WTC11 (cell line): ENCODE measurements at places on chromosomes 4 and X. TPM values are rescaled to one million over a fixed set of nuclear protein-coding genes. Genes with fewer than 3 reads are reported as not detected.
A peak's percentile ranks its signal among the peaks of the same experiment; 100 is the strongest.

DNA sequence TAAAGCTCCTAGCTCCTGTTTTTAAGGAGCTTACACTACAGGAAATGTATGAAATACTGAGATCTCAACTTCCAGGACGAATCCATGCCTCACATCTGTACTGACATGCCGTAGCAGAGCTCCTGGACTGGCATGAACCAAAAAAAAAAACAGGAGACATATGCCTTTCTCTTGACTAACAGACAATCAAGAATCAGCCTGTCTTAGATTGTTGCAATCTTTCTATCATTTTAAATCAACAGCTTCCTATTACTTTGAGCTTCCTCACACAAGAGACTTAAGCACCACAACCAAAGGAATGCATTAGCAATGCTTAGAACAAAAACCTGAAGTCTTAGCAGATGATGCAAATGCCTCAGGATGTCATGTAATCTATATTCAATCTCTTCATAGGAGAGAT is 34.7 kb upstream of the AREG start:
- DNase-seq, result no peak

DNA sequence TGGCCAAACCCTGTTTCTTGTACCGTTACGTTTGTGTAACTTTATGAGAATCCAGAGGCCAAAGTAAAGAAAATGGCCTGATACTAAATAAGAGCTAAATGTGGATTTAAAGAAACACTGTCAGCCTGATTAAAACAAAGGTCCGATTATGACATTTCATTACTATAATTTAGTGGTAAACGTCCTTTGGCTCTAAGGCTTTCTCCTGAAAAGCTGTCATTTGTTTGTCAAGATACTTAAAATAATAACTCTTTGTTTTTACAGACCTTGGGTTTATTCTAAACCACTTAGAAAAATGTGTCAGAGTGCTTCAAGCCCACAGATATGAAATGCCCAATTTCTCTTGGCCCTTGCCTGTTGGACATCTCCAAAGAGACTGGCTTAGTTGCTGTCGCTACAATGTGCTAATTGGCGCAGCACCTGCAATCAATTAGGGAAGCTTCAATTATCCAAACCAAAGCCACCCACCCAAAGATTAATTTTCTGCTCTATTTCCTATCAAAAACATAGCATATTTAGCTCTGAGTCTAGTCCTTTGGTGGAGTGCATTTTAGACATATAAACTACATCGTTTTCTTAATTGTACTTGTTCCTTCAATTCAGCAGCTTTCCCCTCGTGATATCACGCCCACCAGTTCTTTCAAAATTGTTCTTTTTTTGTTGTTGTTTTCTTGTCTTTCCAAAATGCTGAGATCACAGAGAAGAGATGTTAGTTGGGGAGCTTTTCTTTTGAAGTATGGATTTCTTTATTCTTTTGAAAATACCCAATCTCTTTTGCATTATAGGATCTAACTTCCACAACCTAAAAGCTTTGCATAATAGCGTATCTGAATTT is 13.6 kb downstream of the SMIM20 start:
- DNase-seq, result no peak

DNA sequence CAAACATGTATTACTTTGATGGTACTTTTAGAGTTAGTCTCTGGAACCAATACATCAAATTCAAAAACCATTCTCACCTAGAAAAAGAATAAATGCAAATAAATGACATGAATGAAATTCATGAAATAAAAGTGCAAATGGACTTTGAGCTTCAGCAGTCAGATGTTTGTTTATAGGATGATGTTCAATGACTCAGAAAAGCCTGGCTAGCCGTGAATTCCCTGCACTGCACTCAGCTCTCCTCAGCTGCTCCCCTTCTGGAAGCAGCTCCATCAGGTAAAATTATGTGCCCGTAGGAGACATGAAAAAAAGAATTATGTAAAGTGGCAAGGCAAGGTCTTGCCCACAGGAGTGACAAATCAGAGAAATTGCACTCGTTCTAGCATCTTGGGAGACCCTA is 390.6 kb downstream of the GPM6A start:
- no peak for DNase-seq

DNA sequence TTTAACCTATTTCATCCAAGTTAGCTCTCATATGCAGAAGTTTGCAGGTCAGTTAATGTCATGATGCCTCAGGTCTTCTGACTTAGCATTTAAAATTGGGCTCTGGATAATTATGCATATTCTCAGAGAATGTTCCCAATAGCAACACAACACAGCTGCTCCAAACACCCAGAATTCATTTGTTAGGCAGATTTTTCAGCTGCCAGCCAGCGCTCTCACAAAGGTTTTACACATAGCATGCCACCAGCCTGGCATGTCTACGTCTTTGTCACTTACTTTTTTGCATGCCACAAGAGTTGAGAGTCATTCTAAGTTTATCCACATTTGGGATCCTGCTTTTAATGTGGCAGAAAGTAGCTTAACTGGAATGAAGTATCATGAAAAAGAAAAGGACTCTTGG is 84.8 kb downstream of the LIMCH1 start:
- DNase-seq, result no peak

DNA sequence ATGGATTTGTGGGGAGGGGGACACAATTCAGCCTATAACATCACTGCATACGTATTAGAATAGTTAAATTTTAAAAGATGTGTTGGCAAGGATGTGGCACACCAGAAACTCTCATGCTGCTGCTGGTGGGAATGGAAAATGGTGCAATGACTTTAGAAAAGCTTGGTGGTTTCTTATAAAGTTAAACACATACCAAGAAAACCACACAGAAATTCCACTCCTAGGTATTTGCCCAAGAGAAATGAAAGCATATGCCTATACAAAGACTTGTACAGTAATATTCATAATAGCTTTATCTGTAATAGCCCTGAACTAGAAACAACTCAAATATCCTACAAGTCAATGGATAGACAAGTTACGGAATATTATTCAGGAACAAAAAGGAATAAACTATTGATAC is 71.3 kb upstream of the PDHA1 start:
- DNase-seq, result no peak

DNA sequence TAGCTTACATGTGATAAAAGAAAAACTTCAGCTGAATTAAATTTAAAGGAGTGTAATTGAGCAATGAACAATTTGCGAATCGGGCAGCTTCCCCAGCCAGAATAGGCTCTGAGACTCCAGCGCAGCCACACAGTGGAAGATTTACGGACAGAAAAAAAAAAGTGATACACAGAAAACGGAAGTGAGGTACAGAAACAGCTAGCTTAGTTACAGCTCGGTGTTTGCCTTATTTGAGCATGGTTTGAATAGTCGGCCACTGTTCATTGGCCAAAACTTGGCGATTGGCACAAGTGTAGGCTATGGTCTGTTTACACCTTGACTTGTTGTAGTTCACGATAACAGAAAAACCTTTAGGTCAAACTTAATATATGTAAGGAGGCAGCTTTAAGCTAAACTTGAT is 16.7 kb upstream of the SUPT20HL1 start:
- DNase-seq, result no peak

GRCh38 chr4:3775005-3775404 is 8.8 kb downstream of the ADRA2C start:
- DNase-seq, result no peak

DNA sequence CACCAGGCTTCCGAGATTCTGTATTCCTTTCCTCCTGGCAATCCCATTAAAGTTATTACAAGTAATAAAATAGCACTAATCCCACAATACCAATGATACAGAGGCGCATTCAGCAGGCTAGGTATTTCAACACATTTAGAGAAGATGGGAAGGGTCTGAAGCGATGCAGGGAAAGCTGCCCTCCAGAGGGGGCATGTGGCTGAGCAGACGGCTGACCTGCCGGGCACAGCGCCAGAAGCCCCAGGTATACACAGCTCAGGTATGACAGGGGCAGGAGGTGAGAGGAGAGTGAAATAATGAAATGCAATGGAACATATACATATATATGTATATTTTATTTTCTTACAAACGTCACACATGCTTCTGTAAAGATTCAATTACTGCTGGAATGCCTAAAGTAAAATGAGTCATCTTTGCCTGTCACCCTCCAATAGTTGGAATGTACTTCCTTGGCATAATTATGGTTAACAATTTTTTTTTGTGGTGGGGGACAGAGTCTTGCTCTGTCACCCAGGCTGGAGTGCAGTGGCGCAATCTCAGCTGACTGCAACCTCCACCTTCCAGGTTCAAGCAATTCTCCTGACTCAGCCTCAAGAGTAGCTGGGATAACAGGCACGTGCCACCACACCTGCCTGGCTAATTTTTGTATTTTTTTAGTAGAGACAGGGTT is 21.3 kb upstream of the CDKN2AIP start:
- DNase-seq, result no peak

GRCh38 chr4:107098401-107098800 is 62.3 kb upstream of the DKK2 start:
- DNase-seq, result peak; percentile 19

DNA sequence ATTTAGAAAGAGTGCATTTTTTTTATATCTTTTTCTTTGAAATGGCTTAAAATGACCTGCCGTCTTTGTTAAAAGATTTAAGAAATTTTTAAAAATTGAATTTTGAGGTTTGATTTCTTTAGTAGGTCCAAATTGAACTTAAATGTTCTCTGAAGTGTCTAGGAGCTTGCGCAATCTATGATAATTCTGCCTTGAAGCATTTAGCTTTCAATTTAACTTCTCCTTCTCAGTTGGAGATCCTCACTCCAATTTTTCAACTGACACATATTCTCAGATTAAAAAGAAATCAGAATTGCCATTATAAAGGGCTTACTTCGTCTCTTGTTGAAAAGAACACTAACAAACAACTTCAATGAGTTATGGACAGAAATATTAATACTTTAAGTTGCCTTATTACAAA is 273.5 kb downstream of the TMA16 start:
- no peak for DNase-seq

- DNase-seq, result no peak
These were observed 216.5 kb upstream of the AADAT start for GRCh38 chr4:170306208-170306607.

DNA sequence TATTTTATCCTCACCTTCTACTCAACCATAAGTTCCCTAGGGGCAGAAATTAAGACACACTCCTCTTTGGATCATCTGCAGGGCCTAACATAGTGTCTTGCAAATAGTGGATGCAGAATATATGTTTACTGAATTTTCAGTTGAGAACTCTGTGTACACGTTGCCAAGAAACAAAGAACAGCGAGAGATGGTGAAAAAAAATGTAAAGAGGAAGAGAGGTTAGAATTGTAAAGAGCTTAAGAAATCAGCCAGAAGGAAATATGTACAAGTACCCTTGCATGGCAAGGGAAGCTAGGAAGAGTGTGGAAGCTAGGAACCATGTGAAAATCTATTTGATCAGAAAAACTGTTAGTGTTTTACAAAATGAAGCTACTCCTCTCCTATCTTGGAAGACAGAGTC is 431.0 kb downstream of the SMARCA1 start:
- no peak for DNase-seq

DNA sequence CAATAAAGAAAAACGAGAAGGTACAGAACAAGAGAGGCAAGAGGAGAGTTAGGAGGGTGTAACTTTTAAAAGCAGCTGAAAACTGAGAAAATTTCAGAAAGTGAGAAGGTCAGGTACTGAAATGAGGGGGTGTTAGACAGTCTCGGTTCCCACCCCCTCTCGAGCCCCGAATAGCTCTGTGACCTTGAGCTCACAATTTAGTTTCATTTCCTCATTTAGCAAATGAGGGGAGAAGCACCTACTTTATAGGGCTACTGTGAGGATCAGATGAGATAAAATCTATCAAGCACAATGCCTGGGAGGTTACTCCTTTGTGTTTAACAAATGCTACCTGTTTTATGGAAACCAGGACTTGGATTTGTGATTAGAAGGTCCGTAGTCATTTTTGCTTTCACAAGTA is 4.9 kb downstream of the UGT8 start:
- DNase-seq, result no peak

DNA sequence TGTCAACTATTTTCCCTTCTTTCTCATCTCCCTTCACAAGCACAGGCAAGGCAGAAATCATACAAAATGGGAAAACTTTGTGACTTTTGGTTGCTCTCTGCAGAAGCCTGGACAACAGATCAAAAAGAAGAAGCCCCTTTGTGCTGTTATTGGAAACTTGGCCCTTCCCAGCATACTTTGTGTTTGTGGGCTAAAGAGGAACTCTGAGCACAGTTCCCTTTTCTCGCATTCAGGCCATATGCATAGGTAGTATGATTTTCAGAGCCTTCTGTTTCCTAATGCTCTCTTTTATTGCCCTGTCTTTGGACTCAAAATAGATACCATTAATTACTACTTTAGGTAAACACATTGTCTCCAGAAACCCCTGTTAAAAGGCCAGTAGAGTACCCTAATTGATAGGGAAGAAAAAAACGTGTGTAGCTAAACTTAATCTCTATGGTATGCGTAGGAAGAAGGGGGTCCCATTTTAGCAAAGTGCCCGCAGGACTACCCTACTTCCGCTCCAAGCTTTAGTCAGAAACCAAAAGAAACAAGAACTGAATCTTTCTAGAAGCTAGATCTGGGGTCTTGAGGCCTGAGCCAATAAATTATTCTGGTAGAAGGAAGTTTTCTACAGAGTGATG is 26.6 kb downstream of the VSIG4 start:
- DNase-seq, result no peak

DNA sequence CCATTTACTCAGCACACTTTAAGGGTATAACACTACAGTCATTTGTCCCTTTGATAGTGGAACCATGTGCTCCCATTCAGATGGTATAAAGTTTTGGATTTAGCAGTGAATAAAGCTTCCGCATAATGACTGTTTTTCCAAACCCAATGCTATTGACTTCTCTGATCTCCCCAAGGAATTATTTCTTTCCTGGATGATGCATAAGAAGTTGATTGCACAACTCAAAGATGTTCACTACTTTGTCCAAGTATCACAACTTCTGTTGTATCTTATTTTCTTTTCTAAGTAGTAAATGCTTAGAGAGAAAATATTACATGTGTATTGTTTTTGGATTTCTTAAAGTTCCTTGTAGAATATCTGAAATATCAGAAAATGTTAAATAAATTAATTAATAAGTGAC is 300.2 kb downstream of the GPM6A start:
- no peak for DNase-seq

DNA sequence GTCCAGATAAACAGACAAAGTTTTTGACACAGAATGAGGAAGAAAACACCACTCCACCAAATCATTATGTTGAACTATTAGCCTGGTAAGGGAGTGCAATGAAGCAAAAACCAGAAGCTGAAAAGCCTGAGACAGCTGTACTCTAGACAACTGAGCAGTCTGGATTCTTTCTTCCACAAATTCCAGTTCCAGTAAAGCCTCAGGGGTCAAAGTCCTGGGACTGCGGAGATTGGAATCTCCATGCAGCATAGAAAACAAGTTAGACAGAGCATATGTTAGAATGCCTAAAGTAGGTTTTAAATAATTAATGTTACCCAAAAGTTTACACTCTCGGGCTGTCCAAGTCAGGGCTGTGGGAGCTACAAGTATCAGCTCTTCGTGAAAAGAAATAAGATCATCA is 263.2 kb downstream of the TECRL start:
- DNase-seq, result no peak

Gene FGA
- total RNA-seq, result 3.2 to 5.9 TPM (median 3.4 TPM) in 3 replicates

Gene ACOT9
- 27.6 to 32.6 TPM (median 29.3 TPM) in 3 replicates for total RNA-seq

Gene TMEM31
- total RNA-seq, result 0.24 to 0.34 TPM (median 0.27 TPM) in 3 replicates

Gene SLC35A2
- 18.0 to 21.0 TPM (median 20.2 TPM) in 3 replicates for total RNA-seq

Gene ADH1A
- 0.11 TPM in 1 of 3 replicates, not detected in the others for total RNA-seq

Gene EOLA2
- total RNA-seq, result 30.5 to 41.2 TPM (median 31.5 TPM) in 3 replicates

Gene CLGN
- 2.3 to 3.4 TPM (median 3.0 TPM) in 3 replicates for total RNA-seq
